Suprapubic skin (tissue), 4 donors: ENCODE measurements at places on chromosomes 4 and X. TPM values are rescaled to one million over a fixed set of nuclear protein-coding genes. Genes with fewer than 3 reads are reported as not detected.

The FOXP3 gene
- total RNA-seq, result not detected

The TEX13C gene
- total RNA-seq, result not detected

The CLIC2 gene
- 7.1 TPM for total RNA-seq

The CENPVL2 gene
- not detected for total RNA-seq

The MAGEA8 gene
- total RNA-seq, result not detected

The DCAF12L2 gene
- not detected for total RNA-seq

The SNCA gene
- 27.4 TPM for total RNA-seq

The HPRT1 gene
- 12.8 TPM for total RNA-seq

The HAND2 gene
- total RNA-seq, result 5.0 TPM

The DLG3 gene
- 28.6 TPM for total RNA-seq

The DCAF4L1 gene
- total RNA-seq, result 0.21 TPM

The HS6ST2 gene
- total RNA-seq, result 0.24 TPM

The CPE gene
- total RNA-seq, result 33.3 TPM

The FAM114A1 gene
- 49.8 TPM for total RNA-seq

The OCIAD2 gene
- total RNA-seq, result 55.2 TPM
